ENCODE measurements at places on chromosomes 11 and 22. TPM values are rescaled to one million over a fixed set of nuclear protein-coding genes. Genes with fewer than 3 reads are reported as not detected.

ANGPTL5 gene
- total RNA-seq = not detected

LIF gene
- 0.90 TPM for total RNA-seq

MS4A18 gene
- not detected for total RNA-seq

ALX4 gene
- total RNA-seq = 0.05 TPM

TMPRSS5 gene
- total RNA-seq = 0.28 TPM

PHETA2 gene
- total RNA-seq = 5.1 TPM

CHKA gene
- total RNA-seq = 8.7 TPM

PGA5 gene
- total RNA-seq = 0.19 TPM

DNA sequence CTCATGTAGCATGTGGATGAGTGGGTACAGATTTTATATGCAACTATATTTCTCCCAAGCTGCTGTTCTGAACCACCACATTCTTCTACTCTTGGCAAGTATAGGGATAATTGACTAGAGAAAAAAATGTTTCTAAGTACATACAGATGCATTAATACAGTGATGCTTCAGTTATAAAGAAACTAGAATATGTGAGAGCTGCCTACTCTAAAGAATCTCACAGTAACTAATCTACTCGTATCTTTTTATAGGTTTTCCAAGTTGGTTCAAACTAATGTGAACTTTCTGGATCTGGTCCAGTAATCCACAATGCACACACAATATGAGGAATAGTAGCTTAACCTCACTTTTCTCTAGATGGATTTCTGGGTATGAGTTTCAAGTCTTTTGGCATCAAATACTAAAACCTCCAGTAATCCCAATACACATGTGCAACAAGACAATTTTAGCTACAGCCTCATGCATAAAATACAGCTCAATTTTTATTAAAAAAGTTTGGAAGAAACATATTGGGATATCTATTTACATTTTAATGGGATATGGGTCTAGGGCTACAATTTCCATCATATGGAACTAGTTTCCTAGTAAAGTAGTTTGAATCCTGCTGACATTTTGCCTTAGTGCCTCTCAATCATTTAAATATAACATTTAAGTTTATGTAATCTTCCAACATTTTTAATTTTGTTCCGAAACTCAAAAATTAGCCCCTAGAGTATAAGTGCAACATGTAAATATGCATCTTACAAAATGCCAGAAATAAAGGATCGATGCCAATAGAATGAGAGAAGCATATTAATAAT, 2209.7 kb downstream of the LRRC4C start:
- no peak for DNase-seq

DNA sequence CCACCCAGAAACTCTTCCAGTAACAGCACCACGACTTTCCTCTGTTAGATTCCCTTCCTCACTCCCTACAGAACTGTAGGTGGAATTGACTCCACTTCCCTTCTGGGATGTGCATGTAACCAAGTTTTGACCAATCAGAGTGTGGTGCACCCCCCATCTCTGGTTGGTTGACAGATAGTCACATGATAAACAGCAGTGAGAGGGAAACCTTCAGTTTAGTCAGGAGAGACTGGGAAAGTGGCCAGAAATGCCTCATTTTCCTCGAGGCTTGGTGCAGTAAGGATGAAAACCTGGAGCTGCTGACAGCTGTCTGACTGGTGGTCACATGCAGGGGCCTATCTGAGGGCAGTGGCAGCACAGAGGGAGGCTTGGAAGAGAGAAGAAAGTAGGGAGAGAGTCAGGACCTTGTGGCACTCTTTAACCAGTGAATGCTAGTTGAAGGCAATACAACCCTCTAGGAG, 67.3 kb upstream of the GRK3 start:
- DNase-seq = no peak

DNA sequence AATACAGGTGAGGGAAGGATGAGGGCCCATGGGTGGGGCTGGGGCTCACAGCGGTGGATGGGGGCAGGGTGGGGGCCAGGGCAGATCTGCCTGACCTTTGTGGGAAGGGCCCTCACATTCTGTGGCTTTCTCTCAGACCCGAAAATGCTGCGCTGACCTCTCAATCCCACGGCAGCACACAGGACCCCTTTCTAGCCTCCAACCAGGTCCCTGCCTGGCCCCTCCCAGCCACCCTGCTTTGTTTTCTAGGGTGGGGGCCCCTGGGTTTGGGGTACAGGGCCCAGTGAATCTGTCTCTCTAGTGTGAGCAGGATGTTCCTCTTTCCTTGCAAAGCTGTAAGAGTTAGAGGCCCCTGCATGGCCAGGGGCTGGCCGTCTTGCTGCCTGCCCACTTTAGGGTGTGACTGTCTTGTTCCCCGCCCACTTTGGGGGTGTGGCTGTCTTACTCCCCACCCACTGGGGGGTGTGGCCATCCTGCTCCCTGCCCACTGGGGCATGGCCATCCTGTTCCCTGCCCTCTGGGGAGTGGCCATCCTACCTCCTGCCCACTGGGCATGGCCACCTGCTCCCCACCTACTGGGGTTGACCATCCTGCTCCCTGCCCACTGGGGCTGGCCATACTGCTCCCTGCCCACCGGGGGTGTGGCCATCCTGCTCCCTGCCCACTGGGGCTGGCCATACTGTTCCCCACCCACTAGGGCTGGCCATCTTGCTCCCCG, 11.5 kb downstream of the PARVG start:
- DNase-seq = no peak

- DNase-seq = no peak
Measured at GRCh38 chr11:102985850-102986249, 30.3 kb upstream of the MMP13 start.

- DNase-seq = no peak
Measured at GRCh38 chr22:38314933-38315822, 2.1 kb downstream of the CSNK1E start.

DNA sequence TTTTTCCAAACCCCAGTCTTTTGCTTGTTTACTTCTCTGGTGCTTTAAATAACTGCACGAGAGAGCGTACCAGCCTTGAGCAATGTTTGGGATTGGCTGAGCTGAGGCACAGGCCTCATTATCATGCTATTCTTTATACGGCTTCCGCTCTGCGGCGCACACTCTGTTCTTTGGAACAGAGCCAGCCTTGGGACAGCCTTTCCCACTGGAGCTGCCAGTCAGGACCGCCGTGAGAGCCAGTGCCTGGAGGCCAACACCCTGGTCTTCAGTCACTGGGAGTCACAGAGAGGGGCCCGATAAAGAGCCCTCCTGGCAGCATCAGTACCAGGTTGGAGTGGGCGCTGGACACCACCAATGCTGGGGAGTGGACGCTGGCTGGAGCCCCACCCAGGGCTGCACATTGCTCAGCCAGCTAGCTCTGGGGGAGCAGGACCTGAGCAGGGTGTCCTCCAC, 125.6 kb downstream of the BCR start:
- DNase-seq = no peak

DNA sequence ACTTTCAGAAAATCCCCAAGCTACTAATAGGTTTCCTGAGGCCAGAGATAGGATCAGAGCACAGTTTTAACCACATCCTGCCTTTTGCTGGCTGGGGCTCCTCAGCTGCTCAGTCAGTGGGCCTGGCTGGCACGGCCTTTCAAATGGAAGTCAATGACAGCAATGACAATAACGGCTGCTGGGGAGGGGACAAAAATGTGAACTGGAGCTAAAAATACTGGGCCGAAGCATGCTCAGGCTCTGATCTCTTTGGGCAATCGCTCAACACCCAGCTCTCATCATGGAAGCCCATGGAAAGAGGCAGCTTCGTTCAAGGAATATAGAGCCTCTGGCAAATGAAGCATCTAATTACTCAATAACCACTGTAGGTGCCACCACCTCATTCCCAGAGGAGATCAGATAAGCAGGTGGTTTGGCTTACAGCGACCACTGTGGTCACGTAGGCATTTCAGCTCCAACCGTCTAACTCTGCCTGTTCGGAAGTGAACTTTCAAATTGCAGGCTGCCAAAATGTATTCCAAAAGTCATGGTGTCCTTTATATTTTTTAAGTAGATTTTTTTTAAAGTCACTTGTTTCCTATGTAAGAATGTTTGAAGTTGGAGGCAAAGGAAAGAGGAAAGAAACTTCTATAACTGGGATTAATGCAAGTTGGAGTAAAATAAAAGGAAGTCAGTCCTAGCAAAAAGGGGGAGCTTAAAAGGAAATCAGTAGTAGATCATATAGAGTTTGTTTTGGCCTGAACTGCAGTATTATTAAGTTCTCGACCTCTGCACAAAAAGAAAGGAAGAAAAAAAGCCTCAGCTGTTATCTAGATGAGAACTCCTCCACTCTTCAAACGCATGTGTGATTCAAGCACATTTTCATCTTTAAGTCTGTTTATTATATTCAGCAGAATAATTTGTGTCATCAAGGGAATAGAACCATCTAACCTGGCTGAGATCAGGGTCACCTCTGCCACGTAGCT, 14.1 kb downstream of the WT1 start:
- no peak for DNase-seq

DNA sequence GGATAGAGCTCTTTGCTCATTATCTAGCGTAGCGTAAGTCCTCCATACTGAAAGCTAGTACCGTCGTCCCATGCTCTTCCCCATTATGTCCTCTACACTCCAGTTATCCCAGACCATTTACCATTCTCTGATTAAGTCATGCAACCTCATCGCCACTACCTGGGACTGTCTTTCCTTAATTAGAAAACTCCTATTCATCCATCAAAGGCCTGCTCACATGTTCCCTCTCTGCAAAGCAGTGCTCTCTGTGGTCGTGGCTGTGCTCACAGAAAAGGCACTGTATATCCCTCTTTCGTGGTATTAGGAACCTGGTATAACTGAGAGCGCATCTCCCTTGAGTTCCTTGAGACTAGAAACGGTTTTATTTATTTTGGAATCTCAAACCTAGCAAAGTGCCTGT, 253.3 kb downstream of the KIRREL3 start:
- no peak for DNase-seq

DNA sequence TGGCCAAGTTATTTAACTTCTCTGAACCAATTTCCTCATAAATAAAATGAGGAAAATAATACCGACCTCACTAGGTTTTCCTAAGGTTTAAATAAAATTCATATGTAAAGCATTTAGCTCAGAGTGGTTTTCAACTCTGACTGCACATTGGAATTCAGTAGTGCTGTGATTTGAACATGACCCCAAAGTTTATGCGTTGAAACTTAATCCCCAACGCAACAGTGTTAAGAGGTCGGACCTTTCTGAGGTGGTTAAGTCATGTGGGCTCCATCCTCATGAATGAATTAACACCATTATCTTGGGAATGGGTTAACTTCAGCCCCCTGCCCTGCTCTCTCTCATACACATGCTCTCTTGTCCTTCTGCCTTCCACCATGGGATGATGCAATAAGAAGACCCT, 322.2 kb downstream of the AASDHPPT start:
- DNase-seq = no peak
